ENCODE measurements at places on chromosomes 4 and X.

- no peak for DNase-seq
Observed at GRCh38 chrX:134571796-134572195, 86.5 kb downstream of the PLAC1 start.

- no peak for DNase-seq
Observed at GRCh38 chr4:110032603-110033002, 119.9 kb downstream of the EGF start.

- DNase-seq = no peak
Observed at GRCh38 chr4:18422685-18423084, 401.1 kb upstream of the LCORL start.

- DNase-seq = no peak
Observed at GRCh38 chrX:17860811-17861488, at the start of gene RAI2. Gene RAI2 (minus strand): TSS chrX:17861298. CDS start chrX:17802010, 59,288 bp downstream.

GRCh38 chr4:94724016-94724790, 33.6 kb upstream of the BMPR1B start:
- DNase-seq = no peak

DNA sequence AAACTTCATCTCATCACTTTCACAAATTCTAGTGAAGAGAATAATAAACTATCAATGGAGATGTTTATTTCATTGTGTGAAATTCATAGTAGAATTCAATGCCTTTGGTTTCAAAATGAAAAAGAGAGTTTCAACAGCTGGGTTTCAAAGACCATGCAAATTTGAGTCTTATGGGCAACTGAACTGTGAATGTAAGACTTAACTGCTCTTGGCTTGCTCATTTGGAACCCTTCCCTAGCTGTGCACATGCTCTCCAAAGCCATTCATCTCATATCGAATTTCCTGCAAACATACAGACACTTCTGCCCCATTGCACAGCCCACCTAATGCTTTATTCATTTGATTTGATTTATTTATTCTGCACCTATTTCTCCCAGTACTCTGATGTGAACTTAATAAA, 154.5 kb downstream of the GRXCR1 start:
- DNase-seq = no peak

- DNase-seq = peak; percentile 10
Observed at GRCh38 chr4:19791422-19792123, 460.1 kb upstream of the SLIT2 start.

DNA sequence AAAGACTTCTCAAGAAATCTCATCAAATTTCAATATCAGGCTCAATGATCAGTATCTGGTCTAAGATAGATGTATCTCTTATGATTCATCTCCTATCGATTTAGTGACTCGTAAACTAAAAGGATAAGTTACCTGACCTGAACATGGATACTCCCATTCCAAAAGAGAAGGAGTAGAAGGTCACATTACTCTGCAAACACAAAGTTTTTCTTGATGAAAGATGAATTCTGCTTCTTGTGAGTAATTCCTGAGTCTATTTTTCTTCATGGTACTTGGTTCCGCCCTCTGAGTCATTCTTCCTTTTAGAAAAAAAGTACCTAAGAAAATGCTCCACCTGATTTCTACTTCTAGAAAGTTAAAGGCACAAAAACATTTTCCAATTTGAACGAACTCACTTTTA, 223.1 kb upstream of the SLIT2 start:
- no peak for DNase-seq

DNA sequence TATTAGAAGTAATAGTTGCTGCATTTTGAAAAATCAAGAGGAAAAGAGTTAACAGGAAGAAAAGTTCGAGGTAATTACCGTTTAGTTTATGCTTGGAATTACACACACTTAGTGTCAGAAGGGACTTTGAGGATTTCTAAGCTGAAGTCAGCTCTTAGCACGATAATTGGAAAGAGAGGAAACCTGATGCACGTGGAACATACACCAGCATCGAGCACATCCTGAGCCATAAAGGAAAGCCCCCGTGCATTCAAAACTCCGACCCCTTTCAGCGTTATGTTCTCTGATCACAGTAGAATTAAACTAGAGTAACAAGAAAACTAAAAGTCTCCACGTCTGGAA, 400 bp upstream of the PAQR3 start:
- DNase-seq = no peak

- DNase-seq = no peak
Observed at GRCh38 chrX:153736071-153736820, 11.6 kb downstream of the ABCD1 start.

GRCh38 chr4:47913861-47914219, 543 bp downstream of the NFXL1 start:
- no peak for DNase-seq

DNA sequence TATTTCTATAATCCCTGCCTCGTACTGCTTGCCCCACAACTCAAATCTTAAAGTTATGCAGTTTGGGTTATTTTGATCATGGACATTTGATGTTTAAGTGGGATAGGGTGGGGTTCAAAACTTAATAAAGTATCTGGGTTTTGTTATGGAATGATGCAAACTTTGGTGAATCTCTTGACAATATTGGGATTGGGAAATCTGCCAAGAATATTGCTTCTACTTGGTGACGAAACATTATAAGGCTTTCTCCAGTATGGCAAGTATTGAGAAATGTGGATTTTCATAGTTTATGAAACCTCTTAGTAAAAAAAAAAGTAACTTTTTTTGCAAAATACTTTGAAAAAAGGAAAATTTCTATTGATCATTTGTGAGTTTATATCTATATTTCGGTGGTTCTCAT, 130.8 kb upstream of the SFRP2 start:
- no peak for DNase-seq

GRCh38 chrX:101803451-101803850, 128.4 kb downstream of the ZMAT1 start:
- peak; percentile 29 for DNase-seq

DNA sequence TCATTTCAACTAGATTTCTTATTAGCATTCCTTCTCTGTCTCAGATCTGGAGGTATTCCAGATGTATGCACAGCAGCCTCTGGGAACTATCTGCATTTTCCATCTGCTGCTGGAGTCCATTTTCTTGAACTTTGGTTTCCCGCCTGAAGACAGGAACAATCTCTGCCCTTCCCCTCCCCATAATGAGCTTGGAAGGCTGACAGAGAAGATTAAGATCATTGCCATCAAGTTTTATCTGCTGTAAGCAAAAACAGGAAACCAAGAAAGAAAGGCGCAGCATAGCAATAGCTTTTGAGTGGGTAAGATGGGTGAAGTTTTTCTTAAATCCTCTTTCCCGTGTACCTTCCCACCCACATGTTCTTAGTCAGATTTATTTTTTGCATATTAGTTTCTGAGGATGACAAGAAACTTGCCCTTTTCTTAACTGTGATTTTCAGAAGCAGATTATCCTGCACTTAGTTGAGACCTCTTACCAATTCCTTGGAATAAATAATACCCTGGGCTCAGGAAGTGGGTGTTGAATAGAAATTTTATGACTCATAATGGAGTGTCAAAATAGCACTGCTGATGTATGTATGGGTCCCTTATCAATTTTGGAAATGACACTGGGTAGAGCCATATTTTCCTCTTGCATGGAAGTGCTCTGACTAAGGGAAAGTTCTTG, 78.3 kb downstream of the CT47B1 start:
- no peak for DNase-seq

DNA sequence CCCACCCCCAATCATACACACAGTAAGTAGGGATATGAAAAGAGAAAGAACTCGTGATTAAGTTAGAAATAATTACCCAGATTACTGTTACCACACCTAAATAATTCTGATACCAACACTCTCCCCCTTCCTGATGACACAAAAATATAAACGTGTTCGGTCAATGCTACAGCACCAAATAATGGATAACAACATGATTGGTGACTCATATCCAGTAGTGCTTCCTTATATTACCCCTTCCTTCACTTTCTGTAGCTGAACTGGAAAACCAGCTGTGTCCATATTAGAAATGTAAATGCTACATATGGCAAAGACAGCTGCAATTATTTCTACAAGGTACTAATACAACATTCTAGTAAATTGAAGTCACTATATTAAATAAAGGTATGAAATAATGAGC, 20.8 kb downstream of the EIF4E start:
- DNase-seq = no peak

- DNase-seq = no peak
Observed at GRCh38 chr4:56619160-56619559, 61.9 kb downstream of the HOPX start.

- DNase-seq = no peak
Observed at GRCh38 chr4:115671581-115671980, 558.2 kb upstream of the NDST4 start.

- DNase-seq = no peak
Observed at GRCh38 chrX:80747832-80748231, 61.8 kb downstream of the BRWD3 start.

DNA sequence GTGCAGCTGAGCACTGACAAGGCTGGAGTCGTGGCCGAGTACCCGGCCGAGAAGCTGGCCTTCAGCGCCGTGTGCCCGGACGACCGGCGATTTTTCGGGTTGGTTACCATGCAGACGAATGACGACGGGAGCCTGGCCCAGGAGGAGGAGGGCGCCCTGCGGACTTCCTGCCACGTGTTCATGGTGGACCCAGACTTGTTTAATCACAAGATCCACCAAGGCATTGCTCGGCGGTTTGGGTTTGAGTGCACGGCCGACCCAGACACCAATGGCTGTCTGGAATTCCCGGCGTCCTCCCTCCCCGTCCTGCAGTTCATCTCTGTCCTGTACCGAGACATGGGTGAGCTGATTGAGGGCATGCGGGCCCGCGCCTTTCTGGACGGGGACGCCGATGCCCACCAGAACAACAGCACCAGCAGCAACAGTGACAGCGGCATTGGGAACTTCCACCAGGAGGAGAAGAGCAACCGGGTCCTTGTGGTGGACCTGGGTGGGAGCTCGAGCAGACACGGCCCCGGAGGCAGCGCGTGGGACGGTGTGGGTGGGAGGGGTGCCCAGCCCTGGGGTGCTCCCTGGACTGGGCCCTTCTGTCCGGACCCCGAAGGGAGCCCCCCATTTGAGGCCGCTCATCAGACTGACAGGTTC, 24.3 kb downstream of the RGS12 start:
- DNase-seq = no peak

- no peak for DNase-seq
Observed at GRCh38 chr4:31657859-31658570, 937.8 kb downstream of the PCDH7 start.

DNA sequence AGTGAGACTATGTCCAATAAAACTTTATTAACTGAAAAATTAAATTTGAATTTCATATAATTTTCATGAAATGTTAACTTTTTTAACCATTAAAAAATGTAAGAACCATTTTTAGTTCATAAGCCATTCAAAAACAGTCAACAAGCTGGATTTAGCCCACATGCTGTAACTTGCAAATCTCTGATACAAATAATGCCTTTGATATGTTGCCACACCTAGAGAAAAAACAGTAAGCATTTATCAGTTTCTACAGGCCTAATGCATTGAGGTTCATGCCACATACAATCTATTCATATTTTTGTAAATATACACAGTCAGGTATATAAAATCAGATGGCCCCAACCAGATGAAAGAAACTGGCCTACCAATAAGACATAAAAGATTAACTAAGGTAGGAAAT, 52.8 kb downstream of the LCORL start:
- DNase-seq = no peak

DNA sequence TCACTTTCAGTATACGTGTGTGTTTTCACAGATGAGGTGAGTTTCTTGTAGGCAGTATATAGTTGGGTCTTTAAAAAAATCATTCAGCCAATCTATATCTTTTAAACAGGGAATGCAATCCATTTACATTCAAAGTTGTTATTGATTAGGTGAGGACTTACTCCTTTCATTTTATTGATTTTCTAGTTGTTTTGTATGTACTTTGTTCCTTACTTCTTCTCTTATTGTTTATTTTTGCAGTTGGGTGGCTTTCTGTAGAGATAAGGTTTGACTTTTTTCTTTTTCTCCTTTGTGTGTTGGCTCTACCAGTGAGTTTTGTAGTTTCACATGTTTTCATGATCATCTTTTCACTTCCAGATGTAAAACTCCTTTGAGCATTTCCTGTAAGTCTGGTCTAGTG, 83.1 kb downstream of the MAGED1 start:
- DNase-seq = no peak

GRCh38 chrX:153381684-153382532, 19.2 kb downstream of the PNMA6E start:
- peak; percentile 31 for DNase-seq

DNA sequence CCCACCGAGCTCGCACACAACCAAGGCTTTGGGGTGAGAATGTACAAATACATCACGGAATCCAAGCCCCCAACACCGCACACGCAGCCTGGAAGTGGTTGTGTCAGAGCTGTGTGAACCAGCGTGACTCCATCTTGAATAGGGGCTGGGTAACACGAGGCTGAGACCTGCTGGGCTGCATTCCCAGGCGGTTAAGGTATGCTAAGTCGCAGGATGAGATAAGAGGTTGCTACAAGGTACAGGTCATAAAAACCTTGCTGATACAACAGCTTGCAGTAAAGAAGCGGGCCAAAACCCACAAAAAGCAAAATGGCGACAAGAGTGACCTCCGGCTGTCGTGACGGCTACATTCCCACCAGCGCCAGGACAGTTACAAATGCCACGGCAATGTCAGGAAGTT, 258.4 kb downstream of the DHRSX start:
- no peak for DNase-seq

GRCh38 chr4:10184041-10184440, 67.4 kb upstream of the WDR1 start:
- no peak for DNase-seq

DNA sequence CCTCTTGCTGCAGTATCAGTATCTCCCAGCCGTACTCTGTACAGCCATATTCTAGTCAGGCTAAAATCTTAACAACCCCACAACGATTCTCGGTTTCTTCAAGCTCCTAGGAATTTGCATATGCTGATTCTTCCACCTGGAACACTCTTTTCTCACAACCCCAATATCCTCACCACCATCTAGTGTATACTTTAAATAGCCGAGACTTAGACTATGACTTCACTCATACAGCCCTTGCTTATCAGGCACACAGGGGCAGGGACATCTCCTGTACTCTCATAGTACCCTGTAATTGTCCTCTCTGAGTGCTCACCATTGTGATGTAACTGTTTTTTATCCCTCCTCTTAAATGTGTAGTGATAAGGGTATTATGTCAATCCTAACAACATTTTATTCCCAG, 2126.4 kb upstream of the TENM3 start:
- DNase-seq = no peak

DNA sequence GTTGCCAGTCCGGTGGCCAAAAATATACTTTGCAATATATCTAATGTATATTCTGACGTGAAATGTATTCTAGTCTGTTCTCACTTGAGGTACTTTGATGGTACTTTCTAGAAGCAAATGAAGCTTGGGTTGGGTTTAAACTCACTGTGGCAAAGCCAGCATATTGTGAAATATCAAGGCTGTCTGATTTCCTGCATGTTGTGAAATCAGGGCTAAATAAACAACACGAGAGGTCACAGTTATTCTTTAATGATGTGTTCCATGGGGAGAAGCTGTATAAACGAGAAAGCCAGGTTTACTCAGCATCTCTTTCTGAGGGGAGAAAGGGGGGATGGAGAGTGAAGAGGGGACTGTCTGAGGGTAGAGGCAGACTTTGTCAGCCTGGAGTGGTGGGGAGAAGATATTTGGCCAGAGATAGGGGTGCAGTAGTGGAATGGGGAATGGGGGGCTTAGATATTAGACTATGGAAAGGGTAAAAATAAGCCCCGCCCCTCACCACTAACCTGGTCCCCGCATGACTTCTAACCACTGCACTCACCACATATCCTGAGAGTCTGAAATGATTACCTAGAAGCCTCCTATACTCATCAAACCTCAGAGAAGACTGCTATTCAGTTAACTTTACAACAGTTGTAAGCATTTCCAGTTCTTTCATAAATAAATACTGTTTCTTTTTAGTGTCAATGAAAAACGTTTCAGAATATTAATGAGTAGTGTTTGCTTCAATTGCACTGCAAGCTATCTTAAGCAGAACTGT, 5.9 kb upstream of the SCARB2 start:
- DNase-seq = no peak

- no peak for DNase-seq
Observed at GRCh38 chr4:74715706-74716435, 78.5 kb downstream of the BTC start.

Data from SK-MEL-5 (cell line).